NCI-H1417 treated with DMSO at 0.1 percent for 48 hours (cell line): ENCODE measurements at places on chromosomes 1 and 21.

DNA sequence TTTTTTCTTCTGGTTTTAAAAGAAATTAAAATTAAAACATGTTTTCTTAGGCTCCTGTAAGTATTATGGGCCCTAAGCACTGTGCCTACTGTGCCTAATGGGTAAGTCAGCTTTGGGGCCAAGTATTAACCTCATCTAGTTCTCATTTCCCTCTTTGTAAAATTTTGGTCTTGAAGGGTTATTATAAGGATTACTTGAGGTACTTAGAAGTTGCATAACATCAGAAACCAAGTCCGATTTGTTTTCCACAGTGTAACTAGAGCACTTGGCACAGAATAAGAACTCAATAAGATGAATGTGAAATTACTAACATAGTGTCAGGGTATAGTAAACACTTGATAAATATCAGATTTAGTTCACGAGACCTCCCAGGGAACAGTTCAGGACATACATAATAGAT lies 16.4 kb upstream of the OSBPL9 start:
- no peak for DNase-seq

DNA sequence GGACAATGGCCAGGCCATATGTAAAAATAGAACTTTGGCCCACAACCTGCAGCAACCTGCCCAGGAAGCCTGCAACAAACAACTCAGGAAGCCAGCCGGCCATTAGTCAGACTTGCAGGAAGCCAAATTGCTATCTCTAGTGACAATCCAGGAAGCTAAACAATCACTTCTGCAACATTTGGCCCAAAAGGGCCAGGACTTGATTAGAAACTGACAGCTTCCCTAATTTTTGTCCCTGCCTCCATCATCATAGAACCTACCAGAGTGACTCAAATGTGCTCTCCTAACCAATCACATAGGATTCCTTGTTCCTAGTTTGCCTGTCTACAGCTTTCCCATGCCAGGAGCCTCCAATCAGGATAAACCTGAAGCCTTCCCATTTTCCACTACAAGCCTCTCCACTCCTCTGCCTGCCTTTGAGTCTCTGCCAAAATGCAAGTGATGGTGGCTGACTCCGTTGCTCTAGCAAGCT lies 639.3 kb downstream of the PTPRU start:
- DNase-seq: no peak

GRCh38 chr1:162347281-162347680 lies 29.4 kb downstream of the SPATA46 start:
- no peak for DNase-seq

DNA sequence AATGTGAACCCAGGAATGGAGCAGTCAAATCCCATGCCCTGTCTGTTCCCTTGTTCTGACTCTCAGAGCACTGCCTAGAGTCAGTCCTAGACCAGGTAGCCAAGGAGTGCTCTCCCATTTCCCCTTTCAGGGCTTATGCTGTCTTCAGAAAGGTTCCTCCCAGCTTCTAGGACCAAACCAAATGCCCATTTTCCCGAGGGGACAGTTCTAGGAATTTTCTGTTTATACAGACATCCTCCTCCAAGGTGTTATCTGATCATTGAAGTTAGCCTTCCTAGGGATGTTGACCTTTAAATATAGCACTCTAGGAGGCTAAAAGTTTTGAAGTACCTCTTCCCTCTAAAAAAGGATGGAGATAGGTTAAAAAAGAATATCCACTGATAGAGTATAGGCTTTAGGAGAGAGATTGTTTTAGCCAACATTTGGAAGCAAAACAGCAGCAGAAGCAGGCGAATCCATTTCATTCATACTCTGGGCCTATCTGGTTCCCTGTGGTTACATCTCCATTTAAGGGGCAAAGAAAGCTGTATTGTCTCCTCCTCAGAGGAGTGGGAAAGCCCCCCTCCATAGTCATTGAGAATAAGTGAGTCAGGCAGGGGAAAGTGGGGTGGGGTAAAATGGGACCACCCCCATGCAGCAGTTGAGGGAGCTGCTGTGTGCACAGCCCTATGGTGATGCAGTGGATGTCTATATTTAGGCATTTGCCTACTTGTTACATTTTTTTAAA lies 126.5 kb downstream of the SPATA46 start:
- DNase-seq: no peak

DNA sequence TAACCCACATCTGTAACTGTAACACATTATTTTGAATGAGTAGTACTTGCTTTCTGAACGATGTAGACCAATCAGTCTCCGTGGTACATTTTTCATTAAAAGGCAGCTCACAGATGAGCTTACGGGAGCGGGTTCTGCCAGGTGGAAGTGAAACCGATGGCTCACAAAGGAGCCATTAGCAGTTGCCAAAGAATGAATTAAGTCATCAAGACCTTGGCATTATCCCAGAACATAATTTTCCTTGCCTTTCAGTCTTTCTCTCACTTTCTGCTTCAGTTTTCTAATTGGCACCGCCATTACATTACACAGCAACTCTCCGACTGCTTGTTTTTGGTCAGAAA lies 33.5 kb upstream of the UTS2 start:
- DNase-seq: no peak

DNA sequence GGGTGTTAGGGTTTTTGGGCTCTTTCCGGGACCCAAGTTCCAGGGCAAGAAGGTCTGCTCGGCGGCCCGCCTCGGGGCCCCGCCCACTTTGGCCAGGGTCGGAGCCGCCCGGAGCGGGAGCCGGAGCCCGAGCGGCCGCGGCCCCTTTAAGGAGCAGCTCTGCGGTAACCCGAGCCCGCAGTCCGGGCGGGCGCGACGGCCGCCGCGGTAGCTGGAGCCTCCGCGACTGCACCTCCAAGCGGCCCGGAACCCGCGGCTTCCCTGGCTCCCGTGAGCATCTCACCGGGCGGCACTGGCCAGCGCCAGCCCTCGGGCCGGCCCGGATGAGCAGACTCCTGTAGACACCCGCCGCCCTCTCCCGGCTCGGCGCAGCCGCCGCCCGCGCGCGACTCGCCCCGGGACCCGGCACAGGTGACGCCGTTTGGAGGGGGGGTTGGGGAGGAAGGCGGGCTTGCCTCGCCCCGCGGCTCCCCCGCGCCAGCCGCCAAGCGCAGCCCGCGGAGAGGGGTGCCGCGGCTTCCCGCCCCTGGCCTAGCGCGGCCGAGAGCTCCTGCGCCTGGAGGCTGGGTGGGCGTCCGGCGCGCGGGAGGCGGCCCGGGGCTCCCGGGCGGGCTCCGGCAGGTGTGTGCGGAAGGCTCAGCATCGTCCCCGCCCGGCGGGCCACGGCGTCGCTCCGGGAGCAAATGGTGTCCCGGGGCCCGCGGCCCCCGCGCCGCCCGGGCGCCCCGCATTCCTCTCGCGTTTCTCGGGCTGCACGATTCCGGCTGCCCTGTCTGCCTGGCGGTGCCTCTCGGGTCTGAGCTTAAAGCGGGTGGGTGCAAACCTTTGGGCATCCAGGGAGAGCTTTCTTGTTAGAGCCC lies at the start of gene TLCD4:
TSS of gene TLCD4 (plus strand) at position 149 of the 860 bp plus-strand sequence. CDS start 26,547 bp downstream, outside the sequence.
- no peak for DNase-seq

DNA sequence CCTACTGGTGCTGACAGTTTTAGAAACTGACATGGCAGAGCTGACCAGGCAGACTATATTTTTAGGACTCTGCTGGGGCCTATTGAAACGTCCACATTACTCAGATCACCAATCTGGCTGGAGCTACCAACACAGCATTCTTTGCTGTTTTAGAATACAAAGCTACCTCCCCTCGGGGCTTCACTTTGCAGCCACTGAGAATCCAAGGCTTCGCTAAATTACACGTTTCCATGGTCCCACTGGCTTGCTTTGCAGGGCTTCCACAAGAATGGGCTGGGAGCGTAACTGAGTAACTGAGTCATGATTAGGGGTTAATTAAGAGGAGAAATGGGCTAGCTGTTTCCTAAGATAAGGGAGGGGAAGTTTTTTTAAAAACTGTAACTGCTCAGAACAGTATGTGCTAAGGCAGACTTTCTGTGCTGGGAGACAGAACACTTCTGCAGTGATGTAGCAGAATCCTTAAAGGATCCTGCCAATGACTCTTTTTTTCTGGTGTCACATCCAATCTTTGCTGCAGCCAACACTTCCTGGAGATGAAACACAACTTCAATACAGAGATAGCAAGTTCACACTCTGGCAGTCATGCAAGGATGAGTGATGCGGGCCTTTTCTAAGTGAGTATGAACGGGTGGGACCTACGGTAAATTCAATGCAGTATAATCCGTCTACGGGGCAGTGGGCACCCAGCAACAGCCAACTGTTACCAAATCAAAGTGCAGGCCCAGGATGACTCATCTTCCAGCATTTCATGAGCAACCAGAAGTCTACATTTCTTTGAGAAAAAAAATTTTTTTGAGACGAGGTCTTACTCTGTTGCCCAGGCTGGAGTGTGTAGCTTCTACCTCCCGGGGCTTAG lies 21.5 kb downstream of the NDUFS5 start:
- no peak for DNase-seq

DNA sequence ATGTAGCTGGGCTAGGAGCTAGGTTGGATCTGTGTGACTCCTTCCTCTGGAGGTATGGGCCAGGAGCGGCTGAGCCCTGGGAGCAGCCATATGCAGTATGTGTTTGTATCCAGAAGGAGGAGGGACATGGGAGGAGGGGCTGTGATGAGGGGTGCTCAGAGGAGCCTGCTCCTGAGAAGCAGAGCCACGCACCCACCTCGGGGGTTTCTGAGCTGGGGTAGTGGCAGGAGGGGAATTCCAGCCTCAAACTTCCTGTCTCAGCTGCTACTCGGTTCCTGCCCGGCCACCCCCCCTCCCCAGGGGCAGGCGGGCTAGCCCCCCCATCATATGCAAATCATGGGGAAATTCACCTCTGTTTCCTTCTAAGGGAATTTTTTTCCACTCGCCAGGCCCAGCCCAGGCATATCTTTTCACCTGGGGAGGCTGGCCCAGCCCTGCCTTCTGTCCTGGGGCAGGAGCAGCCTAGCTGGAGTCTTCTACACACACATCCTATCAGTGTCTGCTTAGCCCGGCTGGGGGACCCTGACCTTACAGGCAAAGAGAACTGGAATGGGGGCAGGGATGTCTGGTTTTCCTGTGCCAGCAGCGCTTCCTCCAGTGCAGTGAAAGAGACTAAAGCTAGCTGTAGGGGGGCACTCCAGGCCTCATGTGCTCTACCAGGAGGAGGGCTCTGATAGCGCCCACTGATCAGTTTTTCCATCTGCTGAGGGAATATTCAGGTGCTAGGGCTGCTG lies 3.0 kb downstream of the ZC3H12A start:
- no peak for DNase-seq

GRCh38 chr1:202807451-202807925 lies 733 bp downstream of the KDM5B start:
- no peak for DNase-seq

- no peak for DNase-seq
Measured at GRCh38 chr1:111219557-111220286, 7.8 kb upstream of the CHI3L2 start.

DNA sequence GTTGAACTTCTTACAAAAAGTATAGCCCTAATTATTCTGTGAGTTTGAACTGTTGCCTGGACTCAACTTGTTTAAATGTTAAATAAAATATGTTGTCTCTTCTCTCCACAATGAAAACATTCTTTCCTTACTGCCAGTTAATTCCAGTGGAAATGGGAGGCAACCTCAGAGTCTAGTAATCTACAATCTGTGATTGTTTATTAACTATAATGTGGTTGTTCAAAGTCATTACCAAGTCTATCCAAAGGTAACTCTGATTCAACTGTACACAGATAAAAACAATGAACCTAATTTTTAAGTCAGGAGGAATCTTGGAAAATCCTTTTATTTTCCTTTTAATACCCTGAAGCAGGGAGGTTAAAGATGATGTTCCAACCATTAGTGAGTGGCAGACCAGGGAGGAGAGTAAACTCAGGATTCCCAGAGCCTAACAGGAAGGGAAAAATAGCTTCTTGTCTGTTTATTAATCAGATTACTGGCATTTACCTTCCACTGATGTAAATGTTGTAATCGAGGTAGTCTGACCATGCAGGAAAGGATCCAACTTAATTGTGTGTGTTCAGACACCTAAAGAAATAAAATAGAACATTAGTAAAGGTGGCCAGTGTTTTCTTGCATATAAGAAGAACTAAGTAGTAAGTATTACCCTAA lies 57.1 kb upstream of the TBX15 start:
- DNase-seq: no peak

- DNase-seq: no peak
Measured at GRCh38 chr1:194028002-194028401, 841.6 kb upstream of the B3GALT2 start.

GRCh38 chr1:234542211-234542850 lies 63.4 kb upstream of the TARBP1 start:
- DNase-seq: no peak

GRCh38 chr1:98906809-98907208 lies 97.9 kb downstream of the PLPPR5 start:
- no peak for DNase-seq

DNA sequence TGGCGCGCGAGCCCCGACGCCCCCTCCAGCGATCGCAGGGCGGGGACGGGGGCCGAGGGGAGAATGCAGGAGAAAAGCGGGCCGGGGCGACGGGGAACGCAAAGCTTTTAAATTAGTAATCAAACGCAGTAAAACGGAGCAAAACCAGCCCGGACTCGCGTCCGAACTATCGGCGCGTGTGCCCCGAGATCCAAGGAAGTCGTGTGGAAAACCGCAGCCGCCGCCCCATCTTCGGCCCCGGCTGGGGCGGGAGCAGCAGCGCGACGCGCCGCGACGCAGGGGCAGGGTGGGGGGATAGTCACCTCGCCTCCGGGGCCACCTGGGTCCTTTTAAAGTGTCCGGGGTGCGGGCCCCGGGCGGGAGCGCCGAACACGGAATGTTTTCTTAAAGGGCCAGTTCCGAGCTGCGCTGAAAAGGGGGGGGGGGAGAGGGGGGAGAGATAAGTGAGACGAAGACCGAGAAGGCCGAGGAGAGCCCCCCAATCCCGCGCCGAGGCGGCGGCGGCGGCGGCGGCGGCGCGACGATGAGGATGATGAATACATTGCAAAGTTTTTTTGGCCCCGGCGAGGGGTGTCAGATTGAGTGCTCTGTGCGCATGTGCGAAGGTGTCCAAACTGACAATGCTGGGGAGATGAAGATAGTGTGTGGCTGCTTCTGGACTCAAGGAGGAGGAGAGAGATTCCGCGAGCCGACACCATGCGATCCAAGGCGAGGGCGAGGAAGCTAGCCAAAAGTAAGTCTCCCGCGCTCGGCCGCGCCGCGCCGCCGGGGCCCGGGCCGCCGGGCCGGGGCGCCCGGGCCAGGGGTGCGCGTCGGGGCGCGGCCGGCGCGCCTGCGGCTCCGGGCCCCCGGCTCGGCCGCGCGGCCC lies at the start of gene PRDM16:
TSS of gene PRDM16 (plus strand) at position 640 of the 868 bp plus-strand sequence. CDS start at position 697, 57 bp downstream.
- DNase-seq: no peak

DNA sequence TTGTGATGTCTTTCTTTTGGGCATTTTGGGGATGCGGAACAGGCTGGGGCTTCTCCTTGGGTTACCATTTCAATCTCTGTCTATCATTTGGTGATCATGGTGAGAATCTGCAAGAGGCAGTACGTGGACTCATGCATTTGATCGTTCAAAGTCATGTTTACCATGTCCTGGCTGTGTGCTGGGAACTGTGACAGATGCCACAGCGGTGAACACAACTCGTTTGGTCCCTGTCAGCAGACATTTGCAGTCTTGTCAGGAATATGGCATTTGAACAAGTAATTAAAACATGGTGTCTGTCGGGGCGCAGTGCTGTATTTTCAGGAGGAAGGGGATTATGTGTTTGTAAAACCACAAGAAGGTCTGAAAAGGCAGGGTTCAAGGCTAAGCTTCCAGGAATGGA lies 103.3 kb upstream of the IGSF21 start:
- DNase-seq: no peak
